Fibroblast of gingiva (primary cell): ENCODE measurements at places on chromosomes 7 and 10.

DNA sequence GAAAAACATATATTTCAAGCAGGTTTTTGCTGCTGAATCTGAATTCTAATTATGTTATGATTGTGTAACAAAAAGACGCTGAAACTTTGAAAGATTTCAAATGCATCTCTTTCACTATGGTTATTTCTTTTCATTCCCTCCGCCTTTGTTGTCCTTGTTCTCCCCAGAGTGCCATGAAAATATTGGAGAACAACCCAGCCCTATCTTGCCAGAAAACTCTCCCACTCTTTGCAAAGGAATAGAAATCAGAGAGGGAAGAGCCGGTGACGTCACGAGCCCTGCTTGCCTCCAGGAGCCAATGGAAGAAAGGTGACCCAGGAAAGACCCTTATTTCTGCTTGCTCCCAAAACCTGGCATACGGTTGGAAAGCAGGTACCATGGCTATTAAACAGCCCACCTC is 3.4 kb downstream of the GFRA1 start:
- no peak for DNase-seq

- no peak for DNase-seq
Measured at GRCh38 chr10:79981450-79982361, 32.8 kb upstream of the SFTPD start.

- DNase-seq: no peak
Measured at GRCh38 chr10:132507409-132507955, 30.1 kb upstream of the INPP5A start.

DNA sequence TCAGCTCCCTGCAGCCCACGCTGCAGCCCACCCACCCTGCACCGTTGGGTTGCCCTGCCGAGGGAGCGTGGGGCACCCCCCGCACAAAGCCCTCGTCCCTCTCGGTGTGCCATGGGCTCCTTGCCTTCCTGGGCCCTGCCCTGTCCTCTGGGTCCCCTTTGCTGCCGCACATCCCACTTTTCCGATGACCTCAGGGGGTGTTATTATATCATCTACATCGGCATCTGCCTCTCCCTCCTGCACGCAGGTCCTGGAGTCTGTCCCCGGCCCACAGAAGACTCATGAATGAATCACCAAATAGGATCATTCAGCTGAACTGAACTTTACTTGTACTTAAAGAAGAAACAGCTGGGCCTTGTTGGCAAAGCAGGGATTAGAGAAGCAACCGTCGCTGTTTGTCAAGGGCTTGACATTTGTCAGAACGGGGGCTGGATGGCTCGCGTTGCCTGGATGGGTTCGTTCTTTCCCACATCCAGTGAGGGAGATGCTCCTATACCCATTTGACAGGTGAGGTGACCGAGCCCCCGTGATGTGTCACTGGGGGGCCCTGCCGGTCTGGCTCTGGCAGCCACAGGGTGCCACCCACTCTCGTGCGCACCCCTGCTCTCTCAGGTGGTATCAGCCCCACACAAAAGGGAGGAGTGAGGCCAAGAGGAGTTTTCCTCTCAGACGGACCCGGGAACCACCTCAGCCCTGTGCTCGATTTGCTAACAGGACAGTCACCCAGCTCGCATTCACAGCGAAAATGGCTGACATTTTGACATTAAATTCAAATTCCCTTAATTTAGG is 58.6 kb upstream of the EBF3 start:
- DNase-seq: peak; percentile 73

DNA sequence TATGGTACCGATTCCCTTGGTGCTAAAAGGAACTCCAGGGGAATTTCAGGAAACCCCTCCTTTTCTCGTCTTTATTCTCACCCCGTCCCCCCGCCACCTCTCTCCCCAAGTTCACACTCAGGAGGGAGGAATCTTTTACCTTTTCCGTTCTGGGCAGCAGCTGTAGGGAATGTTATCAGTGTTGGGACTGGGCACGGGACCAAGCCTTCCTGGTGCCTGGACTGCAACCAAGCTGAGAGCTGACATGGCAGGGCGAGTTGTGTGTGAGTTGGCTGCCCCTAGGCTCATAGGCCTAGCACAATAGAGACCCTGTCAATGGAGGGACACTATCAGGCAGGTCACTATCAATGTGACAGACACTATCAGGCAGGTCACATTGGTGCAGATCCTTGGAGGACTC is 121.4 kb downstream of the TCF7L2 start:
- no peak for DNase-seq

DNA sequence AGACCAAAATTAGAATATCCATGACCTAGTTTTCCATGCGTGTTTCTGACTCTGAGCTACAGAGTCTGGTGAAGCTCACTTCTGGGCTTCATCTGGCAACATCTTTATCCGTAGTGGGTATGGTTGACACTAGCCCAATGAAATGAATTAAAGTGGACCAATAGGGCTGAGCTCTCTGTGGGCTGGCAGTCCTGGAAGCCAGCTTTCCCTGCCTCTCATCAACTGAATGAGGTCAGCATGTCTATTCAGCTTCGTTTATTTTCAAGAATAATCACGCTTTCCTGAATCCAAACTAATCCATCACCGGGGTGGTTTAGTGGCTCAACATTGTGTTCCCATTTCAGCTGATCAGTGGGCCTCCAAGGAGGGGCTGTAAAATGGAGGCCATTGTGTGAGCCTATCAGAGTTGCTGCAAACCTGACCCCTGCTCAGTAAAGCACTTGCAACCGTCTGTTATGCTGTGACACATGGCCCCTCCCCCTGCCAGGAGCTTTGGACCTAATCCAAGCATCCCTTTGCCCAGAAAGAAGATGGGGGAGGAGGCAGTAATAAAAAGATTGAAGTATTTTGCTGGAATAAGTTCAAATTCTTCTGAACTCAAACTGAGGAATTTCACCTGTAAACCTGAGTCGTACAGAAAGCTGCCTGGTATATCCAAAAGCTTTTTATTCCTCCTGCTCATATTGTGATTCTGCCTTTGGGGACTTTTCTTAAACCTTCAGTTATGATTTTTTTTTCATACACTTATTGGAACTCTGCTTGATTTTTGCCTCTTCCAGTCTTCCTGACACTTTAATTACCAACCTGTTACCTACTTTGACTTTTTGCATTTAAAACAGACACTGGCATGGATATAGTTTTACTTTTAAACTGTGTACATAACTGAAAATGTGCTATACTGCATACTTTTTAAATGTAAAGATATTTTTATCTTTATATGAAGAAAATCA is 35.5 kb downstream of the CAV1 start:
- DNase-seq: no peak

GRCh38 chr7:37359662-37360444 is 88.8 kb downstream of the ELMO1 start:
- DNase-seq: no peak

DNA sequence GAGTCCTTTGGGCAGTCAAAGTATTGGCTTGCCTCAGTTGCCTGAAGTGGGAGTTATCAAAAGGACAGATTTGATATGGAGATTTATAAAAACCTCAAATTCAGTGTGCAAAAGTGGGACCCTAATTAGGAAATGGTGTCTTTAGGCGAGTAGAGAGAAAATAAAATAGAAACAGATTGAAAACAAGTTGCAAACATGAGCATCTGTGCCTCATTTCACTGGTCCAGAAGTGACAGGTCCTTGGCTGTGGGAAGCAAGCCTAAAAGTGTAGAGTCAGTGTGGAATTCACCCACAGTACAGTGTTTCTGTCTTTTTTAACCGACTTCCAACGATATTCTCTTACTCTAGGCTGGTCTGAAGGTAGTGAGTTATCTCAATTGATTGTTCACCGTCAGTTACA is 51.2 kb downstream of the ST8SIA6 start:
- DNase-seq: no peak

GRCh38 chr10:61244261-61244775 is 208.9 kb downstream of the TMEM26 start:
- no peak for DNase-seq

DNA sequence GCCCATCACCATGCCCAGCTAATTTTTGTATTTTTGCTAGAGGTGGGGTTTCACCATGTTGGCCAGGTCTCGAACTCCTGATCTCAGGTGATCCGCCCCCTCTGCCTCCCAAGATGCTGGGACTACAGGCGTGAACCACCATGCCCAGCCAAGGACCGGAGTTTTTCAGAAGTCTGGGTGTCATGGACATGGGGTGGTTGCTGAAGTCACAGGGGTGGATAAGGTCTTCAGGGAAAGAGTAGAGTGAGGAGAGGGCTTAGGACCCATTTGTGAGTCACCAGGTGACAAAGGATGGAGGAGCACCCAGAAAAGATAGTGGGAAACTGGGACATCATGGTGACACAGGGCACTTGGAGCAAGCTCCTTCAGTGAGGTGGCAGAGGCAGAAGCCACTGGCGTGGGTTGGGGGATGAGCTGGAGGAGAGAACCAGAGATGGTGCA is 2.8 kb upstream of the GPRIN2 start:
- no peak for DNase-seq

- peak; percentile 11 for DNase-seq
Measured at GRCh38 chr7:12257582-12257981, 46.5 kb downstream of the TMEM106B start.

GRCh38 chr10:92470026-92470425 is 103.9 kb downstream of the IDE start:
- DNase-seq: no peak

DNA sequence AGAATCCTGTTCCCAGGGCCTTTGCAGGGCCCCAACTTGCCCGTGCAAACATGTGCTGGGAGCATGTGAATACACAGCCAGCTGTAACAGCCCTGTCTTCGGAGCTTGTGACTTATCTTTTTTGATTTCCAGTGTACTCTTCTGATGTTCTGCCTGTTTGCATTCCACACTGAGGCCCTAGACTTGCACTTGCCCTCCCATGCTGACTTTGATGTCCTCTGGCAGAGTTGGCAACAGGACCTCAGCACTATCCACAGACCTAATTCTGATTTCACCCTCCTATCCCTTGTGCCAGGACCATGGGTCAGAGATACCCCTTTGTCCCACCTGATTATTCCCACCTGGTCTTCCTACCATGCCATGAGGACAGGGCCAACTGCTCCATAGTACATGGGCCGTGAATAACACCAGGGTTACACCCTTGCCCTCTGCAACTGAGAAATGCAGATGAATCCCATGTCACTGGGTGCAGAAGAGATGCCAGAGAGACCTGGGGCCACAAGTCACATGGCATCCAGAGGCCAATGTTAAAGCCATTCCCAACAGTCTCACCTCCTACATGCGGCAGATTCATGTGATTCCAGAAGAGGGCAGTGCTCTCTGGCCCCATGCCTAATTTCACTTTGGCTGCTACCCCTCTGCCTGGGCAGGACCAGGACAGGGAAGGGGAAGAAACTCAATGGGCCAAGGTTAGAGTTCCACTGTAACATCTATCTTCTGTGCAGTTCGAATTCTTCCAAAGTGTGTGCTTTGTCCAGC is 43.0 kb downstream of the SCRN1 start:
- peak; percentile 11 for DNase-seq

DNA sequence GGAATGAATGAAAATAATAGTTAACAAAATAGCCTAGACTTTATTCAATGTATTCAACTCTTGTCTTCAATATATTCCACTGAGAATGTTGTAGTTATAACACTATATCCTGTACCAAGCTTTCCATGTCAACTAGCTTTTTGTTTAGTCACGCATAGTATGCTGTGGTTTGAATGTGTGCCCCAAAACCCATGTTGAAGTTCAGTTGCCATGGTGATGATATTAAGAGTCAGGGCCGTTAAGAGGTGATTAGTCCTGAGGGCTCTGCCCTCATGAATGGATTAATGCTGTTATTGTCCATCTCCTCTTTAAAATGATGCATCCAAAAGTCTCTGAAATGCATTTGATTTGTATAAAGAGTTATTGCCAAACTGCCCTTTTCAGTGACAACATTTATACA is 887.6 kb downstream of the NRG3 start:
- no peak for DNase-seq

DNA sequence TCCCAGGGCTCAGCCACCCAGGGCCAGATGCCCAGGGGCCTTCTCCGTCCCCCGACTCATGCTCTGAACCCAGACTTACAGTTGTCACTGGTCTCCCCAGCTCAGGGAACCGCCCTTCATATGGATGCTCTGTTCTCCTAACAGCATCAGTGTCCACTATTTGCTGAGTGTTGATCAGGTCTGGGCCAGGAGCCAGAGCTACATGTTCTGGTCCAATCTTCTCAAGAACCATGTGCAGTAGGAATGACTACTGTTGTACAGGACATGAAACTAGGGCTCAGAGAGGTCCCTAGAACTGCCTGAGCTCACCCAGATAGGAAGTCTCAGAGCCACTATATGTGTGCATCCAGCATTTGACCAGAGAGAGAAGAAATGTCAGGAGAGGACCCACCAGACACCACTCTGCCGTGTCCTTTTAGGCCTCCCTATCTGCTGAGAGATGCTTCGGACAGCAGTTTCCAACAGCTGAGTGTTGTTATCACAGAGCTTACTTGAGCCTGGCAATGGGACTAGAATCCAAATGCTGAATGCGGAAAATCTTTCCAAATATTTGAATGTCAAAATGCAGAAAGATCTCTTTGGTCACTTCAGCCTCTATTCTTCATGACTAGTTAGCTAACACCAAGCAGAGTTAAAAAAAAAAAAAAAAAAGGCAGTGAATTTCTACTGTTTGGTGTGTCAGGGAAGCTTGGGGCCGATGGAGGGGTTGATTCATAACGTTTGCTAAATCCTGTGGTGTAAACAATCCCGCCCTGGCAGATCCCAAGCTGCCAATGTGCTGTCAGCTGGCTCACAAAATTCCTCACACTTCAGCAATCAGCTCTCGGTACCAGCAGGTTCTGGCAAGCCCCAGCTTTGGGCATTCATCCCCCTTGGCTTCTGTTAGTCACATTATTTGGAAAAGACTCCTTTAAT is 246.1 kb downstream of the TNS3 start:
- DNase-seq: peak; percentile 91

DNA sequence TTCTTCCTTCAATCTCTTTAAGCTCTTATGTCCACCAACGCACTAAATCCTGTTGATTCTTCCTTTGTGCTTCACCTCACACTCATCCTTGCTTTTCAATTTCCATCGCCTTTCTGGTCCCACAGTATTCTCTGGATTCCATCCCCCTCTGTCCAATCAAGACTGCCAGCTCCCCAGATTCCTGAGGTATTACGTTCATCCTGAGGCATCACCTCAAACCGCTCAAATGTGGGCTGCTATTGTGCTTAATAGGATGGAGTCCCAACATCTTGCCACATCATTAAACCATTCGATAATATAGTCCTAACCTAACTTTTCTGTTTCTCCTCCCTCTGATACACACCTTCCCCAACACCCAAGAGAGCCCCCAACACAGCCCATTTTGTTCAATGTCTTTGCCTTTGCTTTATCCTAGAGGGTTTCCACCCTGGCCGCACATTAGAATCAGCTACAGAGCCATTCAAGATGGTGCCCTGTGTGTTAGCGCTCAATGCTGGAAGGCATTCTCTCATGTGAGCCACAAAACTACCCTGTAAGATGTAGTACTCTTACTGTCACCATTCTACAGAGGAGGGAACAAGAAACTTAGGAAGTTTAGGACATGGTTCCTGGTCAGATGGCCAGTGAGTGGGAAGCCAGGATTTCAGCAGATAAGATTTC is 79.5 kb upstream of the LEP start:
- DNase-seq: no peak
